ENCODE measurements at places on chromosomes 13 and 19.

DNA sequence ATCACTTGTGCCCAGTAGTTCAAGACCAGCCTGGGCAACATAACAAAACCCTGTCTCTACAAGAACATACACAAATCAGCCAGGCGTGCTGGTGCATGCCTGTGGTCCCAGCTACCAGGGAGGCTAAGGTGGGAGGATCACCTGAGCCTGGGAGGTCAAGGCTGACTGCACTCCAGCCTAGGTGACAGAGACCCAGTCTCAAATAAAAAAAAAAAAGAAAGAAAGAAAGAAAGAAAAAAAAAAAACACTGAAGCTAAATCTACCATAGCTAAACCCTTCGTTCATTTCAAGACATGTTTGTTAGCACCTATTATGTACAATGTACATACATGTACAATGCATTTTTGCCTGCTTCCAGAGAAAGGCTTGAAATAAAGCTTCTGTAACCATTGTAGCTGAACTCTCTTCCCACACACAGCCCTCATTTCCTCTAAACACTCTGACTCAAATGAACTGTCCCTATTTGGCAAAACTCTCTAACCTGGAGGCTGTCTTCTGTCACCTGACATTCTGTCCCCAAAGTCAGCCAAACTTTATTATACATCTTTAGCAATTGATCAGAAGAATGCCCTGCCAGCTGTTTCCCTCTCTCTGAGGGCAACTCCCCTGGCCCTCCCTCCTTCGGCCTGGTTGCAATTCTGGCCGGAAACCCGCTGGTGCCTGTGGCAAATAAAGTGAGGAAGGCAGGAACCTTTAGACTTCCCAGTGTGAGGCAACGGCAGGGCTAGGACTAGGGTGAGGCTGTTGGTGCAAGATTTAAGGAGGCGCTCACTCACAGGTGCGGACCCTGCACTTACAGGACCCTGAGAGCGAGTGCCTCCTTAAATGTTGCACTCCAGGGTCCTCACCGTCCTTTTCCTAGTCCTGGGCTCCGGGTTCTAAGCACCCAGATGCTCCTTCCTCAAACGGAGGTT, 1.8 kb downstream of the ETHE1 start:
- peak; percentile 66 for DNase-seq

GRCh38 chr13:21453387-21454081, 5.6 kb downstream of the ZDHHC20 start:
- no peak for DNase-seq

DNA sequence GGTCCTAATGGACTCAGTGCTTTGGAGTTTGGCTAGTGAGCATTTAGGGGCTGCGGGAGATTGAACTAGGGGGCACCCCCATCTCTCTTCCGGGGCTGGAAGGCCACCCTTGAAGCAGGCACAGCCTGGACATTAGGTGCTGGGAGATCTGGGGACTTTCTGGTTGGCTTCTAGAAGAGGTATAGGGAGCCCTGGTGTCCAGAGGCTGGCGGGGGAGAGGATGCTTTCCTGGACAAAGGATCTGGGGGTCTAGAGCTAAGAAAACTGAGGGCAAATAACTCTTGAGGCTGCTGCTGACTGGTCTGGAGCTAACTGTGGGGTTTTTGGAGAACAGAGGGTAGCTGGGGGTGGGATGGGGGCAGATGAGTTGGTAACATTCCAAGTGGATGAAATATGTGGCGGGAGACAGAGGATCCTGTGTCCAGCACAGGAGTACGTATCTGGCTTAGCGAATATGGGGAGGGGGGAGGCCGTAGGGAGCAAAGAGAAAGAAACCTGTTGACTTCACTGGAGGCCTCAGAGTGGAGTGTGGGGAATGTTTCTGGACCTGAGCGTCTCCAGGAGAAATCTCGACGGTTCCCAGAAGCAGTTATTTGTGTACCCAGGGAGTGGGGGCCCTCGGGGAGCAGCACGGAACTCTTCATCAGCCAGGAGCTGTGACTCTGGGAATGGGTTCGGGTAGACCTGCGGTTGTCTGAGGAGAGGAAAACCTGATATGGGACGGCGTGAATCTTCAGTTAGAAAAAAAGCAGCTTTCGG, 1.4 kb downstream of the HNRNPUL1 start:
- DNase-seq, result peak; percentile 26

DNA sequence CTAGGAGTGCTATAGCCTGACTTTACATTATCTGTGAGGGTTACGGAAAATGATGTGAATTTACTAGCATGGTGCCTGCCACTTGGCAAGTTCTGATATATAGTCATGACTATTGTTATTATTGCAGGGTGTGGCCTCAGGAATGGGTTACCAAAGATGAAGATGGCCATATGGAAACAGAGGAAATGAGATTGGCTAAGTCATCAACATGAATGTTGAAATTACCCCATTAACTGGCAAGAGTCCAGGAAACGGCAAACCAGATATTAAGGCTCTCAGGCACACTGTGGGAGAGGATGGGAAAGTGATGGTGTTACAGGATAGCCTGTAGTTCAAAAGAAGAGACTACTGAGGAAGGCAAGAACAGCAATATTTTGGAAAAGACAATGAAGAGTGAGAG, 183.3 kb downstream of the KCNRG start:
- DNase-seq, result no peak

- DNase-seq, result no peak
Observed at GRCh38 chr13:114309086-114309485, 5.2 kb upstream of the CHAMP1 start.

GRCh38 chr13:46052319-46053161, at the start of gene ZC3H13:
Gene ZC3H13, minus strand, starts transcription at chr13:46052746. Its CDS starts 7,239 bp downstream, at chr13:46045507.
- peak; percentile 94 for DNase-seq

- no peak for DNase-seq
Observed at GRCh38 chr19:28948026-28948425, 264.9 kb downstream of the UQCRFS1 start.

GRCh38 chr19:50384685-50385535, 763 bp downstream of the POLD1 start:
- DNase-seq, result peak; percentile 38

- no peak for DNase-seq
Observed at GRCh38 chr19:42619271-42619670, 24.5 kb upstream of the CEACAM8 start.

- DNase-seq, result no peak
Observed at GRCh38 chr13:46850214-46850613, 46.6 kb downstream of the HTR2A start.

DNA sequence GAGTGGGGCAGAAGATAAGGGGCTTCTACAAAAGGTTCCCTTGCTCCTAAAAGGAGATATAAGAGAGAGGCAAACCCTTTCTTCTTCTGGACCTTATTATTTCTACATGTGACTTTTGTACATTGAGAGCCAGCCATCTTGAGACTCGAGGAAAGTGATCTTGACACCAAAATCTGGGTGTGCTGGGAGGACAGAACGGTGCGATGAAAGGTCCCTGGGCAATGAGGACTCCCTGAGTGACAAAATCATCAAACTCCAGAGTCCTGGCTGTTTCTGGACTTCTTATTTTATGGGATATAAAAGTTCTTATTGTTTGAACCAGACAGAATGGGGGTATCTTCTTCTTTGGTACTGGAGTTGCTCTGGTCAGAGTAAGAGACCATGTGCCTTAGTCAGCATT, 411.0 kb downstream of the ZNF536 start:
- no peak for DNase-seq

- no peak for DNase-seq
Observed at GRCh38 chr13:85616275-85616674, 182.9 kb downstream of the SLITRK6 start.

GRCh38 chr13:23658929-23659541, 88.8 kb downstream of the TNFRSF19 start:
- DNase-seq, result no peak

- DNase-seq, result peak; percentile 77
Observed at GRCh38 chr19:49808711-49809159, 4.4 kb downstream of the FUZ start.

DNA sequence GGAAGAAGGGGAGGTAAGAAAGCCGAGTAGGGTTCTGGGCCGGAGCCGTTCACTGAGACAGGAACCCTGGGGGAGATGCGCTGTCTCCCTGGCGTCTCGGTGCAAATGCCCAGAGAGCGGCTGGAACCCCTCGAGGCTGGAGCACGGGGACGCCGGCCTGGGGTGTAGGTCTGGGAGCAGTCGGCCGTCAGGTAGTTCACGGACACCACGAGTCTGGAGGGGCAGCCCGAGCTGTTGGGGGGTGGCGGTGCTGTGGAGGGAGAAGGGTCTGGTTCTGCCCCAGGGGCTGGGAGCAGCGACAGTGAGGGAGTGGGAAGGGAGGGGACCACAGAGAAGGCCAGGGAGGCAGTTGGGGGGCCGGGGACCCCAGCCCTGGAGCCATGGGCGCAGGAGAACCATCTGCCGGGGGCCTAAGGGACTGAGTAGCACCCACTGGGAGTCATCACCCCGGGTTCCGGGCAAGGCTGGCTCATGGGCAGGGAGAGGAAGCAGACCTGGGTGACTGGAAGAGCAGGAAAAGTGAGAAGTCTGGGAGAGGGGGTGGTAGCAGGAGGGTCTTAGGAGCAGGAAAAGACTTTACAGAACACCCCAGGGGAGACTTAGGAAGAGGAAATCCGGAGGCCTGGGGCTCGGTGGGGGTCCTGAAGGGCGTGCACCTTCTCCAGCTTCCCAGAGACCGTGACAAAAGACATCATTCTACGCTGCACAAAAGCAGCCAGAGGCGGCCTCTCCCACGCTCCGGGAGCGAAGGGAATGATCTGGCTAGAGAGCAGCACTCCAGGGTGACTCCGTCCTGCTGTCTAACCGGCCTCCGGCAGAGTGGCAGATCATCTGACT, 173.1 kb upstream of the SOX1 start:
- DNase-seq, result no peak

DNA sequence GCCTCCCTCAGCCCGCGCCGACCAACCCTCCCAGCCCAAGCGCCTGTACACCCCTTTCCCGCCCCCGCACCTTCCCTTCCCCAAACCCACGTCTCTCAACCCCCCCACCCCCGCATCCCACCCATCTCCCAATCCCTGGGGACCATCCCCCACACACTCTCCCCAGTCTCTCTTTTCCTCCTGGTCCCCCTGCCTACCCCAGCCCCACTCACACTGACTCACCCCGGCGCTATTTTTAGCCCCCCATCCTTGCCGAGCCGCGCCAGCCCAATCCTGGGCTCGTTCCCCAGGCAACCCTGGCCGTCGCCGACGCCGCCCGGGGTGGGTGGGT, 11.7 kb downstream of the CIC start:
- no peak for DNase-seq

DNA sequence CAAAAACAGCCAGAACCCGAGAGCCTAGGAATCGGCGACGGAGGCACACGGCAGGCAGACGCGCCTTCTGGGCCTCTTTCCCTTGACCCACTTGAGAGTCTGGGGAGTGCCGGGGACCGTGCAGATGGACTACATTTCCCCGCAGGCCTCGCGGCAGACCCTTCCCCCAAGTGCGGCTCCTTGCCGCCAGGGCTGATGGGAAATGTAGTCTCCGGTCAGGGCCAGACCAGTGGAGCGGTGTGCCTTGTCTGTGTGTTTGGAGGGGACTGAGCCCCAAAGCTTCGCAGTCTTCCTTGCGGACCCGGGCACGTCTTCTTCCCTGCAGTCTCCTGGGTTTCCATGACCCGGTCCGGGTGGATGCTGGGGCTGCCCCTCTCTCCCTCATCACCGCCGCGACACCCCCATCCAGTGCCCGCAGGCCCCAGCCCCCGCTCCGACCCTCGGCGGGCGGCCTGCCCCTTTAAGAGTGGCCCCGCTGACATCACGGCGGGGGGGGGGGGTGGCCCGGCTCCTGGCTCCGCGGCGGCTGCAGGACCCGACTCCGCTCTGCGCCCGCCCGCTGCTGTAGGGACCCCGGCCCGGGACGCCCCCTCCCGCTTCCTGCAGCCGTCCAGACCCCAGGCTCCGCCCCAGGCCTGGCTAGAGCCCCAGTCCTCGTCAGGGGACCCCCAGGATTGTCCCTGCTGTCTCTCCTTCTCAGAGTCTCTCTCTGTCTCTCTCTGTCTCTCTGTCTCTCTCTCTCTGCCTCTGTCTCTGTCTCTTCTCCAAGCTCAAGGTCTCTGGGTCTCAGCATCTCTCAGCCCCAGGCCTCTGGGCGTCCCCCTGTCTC, 758 bp upstream of the CACNG7 start:
- peak; percentile 59 for DNase-seq

DNA sequence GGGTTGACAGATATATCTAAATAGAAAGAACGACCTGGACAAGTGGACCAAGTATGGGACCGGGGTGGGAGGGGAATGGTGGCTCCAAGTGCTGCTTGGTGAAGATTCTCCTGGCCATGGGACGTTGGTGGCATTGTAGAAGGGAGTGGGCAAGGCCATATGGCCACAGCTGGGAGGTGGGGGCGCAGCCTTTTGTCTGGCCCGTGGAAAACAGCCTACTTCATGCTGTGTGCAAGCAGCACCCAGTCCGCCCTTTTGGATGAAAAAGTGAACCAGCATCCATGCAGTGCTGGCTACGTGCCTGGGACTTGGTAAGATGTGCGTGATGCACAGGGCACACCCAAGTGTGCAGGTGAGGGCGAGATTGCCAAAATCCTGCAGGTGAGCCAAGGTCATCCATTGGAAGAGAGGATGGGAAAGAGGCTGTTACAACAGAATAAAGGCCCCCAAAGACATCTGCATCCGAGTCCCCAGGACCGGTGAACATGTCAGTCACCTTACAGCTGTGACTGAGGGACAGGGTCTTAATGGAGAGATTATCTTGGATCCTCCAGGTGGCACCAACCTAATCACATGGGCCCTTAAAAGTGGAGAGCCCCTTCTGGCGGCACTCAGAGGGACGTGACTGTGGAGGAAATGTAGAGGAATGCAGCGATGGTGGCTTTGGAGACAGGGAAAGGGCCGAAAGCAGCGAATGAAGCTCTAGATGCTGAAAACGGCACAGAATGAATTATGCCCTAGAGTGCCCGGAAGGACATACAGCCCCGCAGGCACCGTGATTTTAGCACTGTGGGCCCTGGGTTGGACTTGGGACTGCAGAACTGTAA, 40.8 kb downstream of the TEX29 start:
- DNase-seq, result no peak

- DNase-seq, result peak; percentile 68
Observed at GRCh38 chr19:13839130-13839937, 37.6 kb upstream of the NANOS3 start.

- peak; percentile 59 for DNase-seq
Observed at GRCh38 chr13:102846261-102847015, 606 bp downstream of the ERCC5 start.

DNA sequence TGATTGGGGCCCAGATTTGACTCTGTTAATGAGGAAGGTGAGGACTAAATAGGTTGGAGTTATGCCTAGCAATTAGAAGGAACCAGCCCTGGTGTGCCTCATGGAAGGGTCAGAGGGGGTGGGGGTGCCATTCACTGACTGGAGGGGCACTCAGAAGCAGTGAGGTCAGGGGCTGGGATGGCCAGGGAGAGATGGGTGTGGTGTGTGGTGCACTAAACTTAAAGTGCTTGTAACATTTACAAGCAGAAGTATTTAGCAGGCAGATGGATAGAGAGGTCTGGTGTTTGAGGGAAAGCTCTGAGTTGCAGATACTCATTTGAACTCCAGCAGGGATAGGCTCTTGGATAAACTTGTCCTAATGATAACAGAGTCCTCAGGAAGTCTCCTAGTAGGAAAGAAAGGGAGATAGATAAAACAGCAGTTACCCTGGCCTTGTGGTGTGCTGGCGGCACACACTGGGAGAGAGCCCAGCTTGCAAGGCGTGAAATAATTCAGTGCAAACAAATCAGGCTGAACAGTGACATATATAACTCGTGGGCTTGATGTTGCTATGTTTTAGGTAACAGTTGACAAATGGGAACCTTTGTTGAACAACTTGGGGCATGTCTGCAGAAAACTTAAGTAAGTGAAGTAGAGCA, 20.0 kb upstream of the UPF3A start:
- DNase-seq, result no peak
